ENCODE measurements at places on chromosomes 12 and 14. TPM values are rescaled to one million over a fixed set of nuclear protein-coding genes. Genes with fewer than 3 reads are reported as not detected.

DNA sequence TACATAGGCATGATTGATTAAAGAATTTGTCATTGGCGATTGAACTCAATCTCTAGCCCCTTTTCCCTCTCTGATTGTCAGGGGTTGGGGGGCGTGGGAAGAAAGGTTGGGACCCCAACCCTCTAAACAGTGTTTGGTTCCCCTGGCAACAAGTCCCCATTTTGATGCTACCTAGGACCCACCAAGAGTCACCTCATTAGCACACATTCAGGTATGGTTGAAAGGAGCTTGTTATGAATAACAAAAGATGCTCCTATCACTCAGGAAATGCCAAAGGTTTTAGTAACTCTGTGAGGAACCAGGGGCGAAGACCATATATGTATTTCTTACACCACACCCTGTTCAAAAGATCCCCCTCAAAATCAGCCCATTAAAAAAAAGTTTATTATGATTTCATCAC is 14.3 kb downstream of the RNF212B start:
- H3K27ac ChIP-seq, result no peak overlapping the region
- no peaks in the 10 kb centered on the region for H3K36me3 ChIP-seq
- no peak overlapping the region for H3K4me3 ChIP-seq

- H3K4me3 ChIP-seq, result no peak overlapping the region
- no peak for DNase-seq
- H3K27ac ChIP-seq, result no peak overlapping the region
- peaks cover 4% of the 10 kb centered on the region for H3K4me1 ChIP-seq
These were observed 57.8 kb downstream of the LIN52 start for GRCh38 chr14:74142523-74142922.

DNA sequence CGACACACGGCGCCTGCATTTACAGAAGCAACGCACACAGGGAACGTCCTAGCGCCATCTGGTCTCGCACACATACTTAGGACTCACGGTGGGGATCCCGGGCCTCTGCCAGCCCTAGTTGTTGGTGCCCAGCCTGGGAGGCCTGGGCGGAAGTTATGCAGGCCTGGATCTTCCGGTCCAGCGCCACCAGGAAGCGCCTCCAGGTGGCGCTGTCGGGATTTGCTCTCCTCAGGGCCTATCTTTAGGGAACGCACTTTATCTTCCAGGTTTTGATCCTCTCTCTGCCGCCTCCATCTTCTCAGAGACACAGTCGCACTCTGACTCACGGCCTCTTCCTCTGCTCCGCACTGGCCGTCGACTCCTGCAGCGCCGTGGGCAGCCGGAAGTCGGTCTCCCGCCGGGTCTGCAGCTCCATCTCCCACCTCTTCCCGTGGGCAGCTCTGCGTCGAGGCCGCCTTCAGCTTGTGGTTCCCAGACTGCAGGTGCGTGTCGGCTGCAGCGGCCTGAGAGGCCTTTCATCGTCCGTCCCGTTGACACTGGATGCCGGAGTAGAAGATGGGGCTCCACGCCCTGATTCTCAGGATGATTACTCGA is 760.4 kb downstream of the TMEM121 start:
- H3K4me1 ChIP-seq, result no peaks in the 10 kb centered on the region
- no peak for DNase-seq
- H3K27me3 ChIP-seq, result no peaks in the 10 kb centered on the region
- H3K27ac ChIP-seq, result no peak overlapping the region

- H3K36me3 ChIP-seq, result no peaks in the 10 kb centered on the region
- no peak overlapping the region for H3K4me3 ChIP-seq
- no peaks in the 10 kb centered on the region for H3K4me1 ChIP-seq
- H3K27ac ChIP-seq, result no peak overlapping the region
These were observed 65.0 kb upstream of the ARHGAP5 start for GRCh38 chr14:32012062-32012461.

DHH gene
- total RNA-seq, result 1.1 TPM

RBP5 gene
- 0.49 TPM for total RNA-seq

Measured in muscle of leg (tissue), 16 donors.